Brain microvascular endothelial cell (primary cell): ENCODE measurements at places on chromosomes 4 and X.

GRCh38 chrX:154010330-154011087 is 9.2 kb downstream of the IRAK1 start:
- no peak for DNase-seq

DNA sequence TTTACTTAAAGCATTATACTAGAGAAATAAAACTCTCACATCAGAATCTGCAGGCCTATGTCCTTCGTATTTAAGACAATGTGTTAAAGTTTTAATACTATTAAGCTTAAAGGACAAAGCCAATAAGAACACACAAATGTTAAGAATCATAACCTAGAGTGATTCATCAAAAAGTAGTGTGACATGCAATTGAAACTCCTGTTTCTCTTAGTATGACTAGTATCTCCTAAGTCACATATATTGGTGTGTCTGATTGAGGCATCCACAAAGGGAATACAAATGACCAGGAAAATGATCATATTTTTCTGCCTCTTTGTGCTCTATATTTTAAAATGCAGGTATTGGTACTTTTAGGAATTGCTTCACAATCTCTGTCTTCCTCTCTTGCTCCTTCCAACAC is 23.8 kb downstream of the GPRASP3 start:
- DNase-seq: no peak

GRCh38 chr4:125140966-125141495 is 173.7 kb upstream of the FAT4 start:
- DNase-seq: peak; percentile 46

GRCh38 chr4:243426-243825 is 61.8 kb downstream of the ZNF732 start:
- DNase-seq: no peak

GRCh38 chr4:41428601-41429279 is 109.2 kb upstream of the LIMCH1 start:
- DNase-seq: no peak

DNA sequence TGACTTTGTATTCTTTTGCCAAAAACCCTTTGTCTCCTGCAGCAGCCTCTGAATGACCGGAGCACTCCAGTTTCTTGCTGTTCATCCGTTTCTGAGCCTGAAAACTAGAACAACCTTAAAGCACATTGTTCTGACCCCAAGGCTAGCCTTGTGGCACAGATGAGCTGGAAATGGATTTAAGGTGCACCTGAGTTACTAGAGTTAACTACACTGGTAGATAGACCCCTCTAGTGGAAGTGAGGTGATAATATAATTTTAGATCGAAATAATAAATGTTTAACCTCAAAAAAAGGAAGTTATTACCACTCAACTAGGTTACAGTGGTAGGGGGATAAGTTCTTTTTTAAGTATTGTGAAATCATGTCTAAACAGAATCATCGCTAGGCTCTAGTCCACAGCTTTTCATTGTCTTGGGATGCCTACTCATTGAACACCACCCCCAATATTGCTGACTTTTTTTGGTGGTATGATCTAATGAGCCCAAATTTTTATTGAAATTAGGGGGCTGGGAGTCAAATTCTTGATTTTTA is 2.7 kb downstream of the PLS3 start:
- no peak for DNase-seq

DNA sequence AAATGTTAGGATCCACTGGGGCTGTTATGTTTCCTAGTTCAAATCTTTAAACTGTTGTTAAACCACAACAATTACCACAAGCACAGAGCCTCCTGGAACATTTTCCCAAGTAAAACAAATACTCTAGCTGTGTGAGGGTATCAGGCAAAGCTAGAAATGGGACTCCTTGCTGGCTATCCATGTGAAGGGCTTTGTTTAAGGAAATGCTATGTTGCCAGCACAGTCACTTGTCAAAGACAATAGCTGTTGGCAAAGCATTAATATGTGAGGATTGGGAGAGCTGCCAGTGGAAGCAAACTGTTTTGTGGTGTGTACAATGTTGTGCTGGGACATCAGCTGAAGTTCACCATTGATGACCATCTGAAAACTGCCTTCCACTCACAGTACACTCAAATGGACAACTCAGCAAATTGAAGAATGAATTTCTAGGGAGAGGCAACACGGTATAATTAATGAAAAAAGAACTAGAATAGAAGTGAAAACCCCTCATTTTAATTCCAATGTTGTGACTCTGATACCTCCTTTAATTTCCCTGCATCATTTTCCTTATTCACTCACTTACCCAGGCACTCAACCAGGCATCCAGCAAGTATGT is 100.8 kb downstream of the ANXA3 start:
- no peak for DNase-seq

- DNase-seq: no peak
These were observed 270.0 kb downstream of the MAPK10 start for GRCh38 chr4:86089781-86090323.

DNA sequence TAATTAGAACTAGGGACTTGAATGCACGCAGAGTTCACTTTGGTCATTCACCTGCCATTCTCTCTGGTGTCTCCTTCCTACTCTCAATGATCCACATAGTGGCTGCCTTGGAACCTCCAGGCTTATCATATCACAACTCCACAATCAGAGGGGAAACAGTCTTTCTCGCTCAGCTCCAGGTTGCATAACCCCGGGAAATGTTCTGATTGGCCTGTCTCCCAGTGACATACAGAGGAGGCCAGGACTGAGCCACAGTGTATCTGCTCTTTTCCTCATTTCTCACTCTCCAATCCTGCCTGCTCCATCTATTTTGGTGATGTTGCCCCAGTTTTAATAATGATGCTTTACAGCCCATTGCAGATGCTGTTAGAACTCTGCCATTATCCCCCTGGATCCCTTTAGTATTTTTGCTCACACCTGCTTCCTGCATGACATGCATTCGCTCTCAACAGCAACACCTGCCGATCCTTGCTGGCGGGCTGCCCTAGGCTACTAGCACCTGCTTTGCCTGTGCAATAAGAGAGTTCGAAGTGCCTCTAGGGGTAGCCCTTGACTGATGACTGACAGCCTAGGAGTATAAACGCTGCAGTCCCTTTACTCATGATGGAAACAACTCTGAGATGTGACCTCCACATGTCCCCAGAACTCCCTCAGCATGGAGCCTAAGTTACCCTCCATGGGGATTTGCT is 211.3 kb upstream of the RPS6KA3 start:
- DNase-seq: no peak

DNA sequence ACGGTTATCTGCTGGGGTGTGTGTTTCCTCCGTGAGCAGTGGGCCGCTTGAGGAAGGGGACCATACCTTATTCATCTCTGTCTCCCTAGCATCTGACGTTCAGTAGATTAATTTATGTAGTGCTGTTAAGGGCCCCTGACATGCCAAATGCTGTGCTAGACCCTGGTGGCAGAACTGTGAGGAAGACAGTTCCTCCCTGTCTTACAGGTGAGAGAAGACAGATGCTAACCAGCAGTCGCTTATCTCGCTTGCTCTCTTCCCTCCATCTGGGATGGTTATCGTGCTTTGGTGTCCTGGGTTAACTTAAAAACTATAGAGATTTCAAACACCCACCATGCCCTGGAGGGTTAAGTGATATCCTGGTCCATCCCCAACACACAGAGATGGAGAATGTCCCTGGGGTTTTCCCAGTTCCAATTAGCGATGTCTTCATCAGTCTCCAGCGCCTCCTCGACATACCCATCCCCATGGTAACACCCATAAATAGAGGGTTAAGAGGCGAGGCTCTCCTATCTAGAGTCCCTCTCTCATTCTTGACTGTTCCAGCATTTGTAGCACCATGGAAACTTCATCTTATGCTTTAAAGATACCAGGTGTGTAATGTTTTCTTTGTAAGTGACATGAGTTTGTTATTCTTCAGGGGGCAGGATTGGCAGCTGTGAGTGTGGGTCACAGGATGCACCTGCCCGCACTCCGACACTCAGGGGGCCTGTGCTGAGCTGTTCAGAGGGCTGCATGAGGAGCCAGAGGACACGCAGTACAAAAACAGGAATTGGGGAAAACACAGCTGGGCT is 135.2 kb downstream of the STK32B start:
- no peak for DNase-seq

- DNase-seq: peak; percentile 49
These were observed 68.2 kb downstream of the ARHGAP10 start for GRCh38 chr4:147799986-147800555.
